ENCODE measurements at places on chromosomes 1 and 21.

DNA sequence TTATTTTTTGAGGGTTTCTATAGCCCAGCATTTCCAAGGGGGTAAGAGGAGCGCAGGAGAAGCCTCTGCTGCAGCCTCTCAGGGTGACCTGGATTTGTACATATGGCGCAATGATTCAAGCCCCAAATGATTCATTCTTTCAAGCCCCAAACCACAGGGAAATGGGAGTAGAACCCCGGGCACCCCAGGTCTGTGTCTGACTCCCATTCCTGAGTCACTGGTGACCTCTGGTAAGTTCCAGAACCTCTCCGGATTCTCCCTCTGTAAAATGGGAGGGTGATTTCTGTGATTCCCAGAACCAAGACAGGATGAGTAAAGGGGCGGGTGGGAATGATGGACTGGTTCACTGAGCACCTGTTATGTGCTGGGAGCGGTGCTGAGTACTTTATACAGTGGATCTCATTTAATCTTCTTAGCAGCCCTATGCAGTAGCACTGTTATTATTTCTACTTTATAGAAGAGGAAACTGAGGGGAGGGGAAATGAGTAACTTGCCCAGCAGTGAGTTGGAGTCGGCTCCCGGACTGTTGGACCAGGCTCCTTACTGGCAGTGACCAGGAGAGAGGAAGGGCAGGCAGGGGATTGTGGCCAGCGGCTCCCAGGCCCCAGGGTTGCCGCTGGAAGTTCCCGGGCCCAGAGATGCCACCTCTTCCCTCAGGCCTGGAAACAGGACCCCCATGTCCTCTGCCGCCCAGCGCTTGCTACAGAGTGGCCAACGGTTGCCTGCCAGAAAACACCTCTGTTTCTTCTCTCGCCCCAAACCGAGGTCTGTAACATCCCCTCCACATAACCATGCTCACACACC, 20.3 kb upstream of the SLC26A9 start:
- DNase-seq = no peak

DNA sequence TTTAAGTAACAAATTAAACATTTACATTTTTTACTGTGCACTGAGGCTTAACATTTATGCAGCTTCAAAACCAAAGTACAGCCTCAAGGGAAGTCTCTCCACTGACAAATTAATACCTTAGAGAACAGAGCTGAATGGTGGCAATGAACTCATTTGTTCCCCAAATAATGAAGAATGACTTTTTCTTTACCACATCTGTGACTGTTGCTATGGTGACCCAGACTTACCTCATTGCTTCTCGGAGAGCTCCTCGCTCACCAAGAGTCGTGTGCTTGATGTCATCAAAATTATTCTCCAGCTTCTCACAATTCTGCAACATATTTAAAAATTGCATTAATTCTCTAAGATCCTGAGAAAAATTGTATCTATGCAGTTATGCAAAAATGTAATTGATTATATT, 92.9 kb downstream of the DPYD start:
- DNase-seq = no peak

GRCh38 chr1:86956221-86956620, 41.8 kb downstream of the HS2ST1 start:
- DNase-seq = no peak

GRCh38 chr1:107467286-107467685, 326.4 kb downstream of the NTNG1 start:
- DNase-seq = no peak

DNA sequence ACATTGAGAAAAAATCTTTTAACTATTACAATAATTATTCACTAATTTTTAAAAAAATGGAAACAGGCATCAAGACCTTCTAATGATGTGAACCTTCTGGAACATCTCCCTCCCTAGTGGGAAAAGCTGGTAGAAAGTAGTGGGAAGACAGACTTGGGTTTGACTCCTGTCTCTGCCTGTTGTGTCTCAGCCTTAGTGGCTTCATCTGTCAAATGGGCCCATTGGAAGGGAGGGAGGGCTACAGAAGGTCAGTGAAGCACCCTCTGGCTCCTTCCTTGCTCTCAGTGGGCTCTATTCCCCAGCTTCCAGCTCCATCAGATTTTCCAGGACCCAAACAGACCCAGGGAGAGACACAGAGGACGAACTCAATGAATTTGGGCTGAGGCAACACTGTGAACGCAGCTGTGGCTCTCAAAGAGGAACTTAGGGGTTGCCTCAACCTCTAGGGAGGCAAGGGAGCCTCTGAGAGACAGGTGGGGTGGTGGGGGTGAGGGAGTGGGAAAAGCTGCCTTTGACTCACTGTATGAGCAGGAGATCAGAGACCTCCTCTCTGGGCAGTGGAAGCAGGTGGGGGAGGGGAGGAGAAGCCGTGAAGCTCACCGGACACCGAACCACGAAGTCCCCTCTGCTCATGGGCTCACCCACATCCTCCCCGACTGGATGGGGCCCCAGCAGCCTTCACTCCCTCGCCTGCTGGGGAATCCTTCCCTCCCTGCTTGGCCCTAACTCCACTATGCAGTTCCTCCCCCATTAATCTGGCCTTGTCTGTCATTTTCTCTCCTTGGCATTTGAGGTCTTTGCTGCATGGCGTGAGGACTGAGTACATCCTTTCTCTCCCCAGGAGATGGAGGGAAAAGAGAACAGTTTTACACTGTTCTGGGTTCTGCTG, 4.5 kb downstream of the CNR2 start:
- DNase-seq = no peak

GRCh38 chr1:21886486-21887215, 50.5 kb downstream of the HSPG2 start:
- no peak for DNase-seq
